Fibroblast of skin of right biceps (primary cell): ENCODE measurements at places on chromosomes 5 and 9.

- no peak for DNase-seq
Measured at GRCh38 chr5:59221769-59222168, 638.9 kb downstream of the RAB3C start.

DNA sequence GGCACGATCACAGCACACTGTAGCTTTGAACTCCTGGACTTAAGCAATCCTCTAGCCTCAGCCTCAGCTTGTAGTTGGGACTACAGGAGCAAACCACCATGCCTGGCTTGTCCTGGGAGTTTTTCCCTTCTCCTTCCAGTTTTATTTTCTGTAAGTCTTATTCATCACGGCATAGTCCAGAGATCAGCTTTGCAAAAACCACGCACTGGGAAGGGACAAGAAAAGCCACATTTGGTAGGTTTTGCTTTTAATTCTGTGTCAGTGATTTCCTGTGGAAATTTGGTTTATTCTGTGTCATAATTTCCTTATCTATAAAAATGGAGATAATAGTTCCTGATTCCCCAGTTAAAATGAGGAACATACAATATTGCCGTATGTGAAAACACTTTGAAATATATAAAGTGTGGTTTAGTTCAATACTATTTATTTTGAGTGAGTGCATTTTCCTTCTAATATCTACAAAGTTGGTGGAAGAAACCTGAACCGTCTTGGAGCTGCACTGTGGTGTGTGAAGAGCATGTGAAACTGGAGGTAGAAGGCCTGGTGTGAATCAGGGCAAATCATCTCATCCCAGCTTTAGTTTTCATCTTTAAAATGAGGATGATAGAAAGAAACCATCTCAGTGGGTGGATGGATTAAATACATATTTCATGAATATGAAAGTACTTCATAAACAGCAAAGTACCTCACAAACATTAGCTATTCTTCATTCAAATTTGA, 92.8 kb upstream of the ELL2 start:
- DNase-seq: no peak

GRCh38 chr9:79555474-79556089, 16.2 kb upstream of the TLE4 start:
- no peak for DNase-seq

DNA sequence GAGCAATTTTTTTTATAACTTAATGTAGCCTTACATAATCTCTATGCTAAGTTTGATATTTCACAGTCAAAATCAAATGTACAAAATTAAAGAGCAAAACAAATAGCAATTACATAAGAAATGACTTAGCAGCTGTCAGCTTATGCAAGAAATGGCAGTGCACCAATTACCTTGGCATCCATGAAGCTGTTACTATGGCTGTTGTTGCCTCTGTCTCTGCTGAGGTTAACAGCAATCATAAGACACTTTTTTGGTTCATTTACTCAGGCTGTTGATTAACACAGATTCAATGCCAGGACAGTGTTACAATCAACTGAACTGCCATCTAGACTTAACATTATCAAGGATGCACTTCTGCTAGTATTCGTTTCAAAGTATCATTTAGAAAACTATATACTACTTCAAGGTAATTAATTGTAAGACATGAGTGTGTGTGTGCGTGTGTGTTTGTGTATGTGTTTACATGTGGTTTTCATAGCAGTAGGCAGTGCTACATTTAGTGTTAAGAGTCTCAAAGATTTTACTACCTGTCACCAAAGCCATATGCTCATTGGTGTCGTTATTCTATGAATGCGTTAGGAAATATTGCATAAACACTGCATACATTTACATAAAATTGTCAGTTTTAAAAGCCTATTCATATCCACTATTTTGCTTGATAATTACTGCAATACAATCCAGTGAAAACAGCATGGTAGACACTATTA, 1084.2 kb upstream of the COX7C start:
- DNase-seq: no peak

DNA sequence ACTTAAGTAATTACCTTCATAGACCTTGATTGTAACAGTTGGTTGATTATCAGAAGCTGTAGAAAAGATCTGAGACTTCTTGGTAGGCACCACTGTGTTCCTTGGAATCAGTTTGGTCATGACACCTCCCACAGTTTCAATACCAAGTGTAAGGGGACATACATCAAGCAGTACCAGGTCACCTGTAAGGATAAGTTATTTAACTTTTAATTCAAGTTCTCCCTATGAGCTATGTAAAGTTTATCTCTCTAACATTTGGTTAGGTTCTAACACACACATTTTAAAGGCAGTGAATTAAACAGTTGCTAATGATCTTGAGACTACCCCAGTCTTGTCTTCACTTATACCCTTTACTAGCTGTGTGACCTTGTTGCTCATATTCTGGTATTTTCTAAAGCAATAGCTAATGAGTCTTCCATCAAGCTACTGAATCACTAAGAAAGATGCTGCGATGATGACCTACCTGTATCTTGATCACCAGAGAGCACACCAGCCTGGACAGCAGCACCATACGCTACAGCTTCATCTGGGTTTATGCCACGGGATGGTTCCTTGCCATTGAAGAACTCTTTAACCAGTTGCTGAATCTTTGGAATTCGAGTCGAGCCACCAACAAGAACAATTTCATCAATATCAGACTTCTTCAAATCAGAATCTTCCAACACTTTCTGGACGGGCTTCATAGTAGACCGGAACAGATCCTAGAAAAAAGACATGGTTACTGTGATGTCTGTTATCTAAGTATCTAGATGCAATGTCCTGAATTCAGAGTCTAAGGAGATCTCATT, 2.8 kb downstream of the HSPA5 start:
- no peak for DNase-seq
